Sigmoid colon (tissue), 7 donors: ENCODE measurements at places on chromosomes 7 and 10. TPM values are rescaled to one million over a fixed set of nuclear protein-coding genes. Genes with fewer than 3 reads are reported as not detected.

Gene GRM3
- total RNA-seq: 1.4 TPM

- H3K4me1 ChIP-seq: no peaks in the 10 kb centered on the region
- no peaks in the 10 kb centered on the region for H3K27me3 ChIP-seq
- H3K4me3 ChIP-seq: no peak overlapping the region
- H3K36me3 ChIP-seq: peaks cover 100% of the 10 kb centered on the region
- no peak overlapping the region for H3K27ac ChIP-seq
Measured at GRCh38 chr7:148787571-148788295, 89.0 kb downstream of the CUL1 start.

- DNase-seq: no peak
- H3K27me3 ChIP-seq: no peaks in the 10 kb centered on the region
- no peak overlapping the region for H3K4me3 ChIP-seq
Measured at GRCh38 chr7:119761776-119762175, 511.2 kb upstream of the KCND2 start.

- H3K36me3 ChIP-seq: no peaks in the 10 kb centered on the region
- H3K4me1 ChIP-seq: peaks cover 34% of the 10 kb centered on the region
- no peaks in the 10 kb centered on the region for H3K27me3 ChIP-seq
- peak overlapping the region; percentile 77 for H3K27ac ChIP-seq
Measured at GRCh38 chr7:73896454-73896853, 35.5 kb downstream of the TMEM270 start.

DNA sequence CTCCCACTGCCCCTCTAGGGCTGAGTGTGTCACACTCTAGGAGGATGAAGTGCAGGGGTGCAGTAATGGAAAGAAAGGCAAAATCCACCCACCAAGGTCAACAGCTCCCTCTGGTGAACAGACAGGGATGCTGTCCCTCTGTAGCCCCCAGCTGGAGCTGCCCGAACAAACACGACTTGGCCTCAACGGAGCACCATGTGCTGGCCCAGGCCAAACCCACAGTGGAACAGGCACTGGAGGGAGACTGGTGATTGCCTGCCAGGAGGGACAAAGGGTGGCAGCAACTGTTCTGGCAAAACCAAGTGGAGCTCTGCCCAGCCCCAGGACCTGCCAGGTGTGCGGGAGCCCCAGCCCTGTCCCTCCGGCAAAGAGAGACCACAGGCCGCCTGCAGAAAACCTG lies 20.7 kb downstream of the PDIA4 start:
- H3K4me1 ChIP-seq: no peaks in the 10 kb centered on the region
- H3K27ac ChIP-seq: no peak overlapping the region
- no peak for DNase-seq
